Stimulated activated CD8-positive, alpha-beta memory T cell treated with anti-CD3 and anti-CD28 coated beads, Interleukin-4, amount 100 ng/mL, for 24 hours (primary cell): ENCODE measurements at places on chromosomes 3 and 15.
A peak's percentile ranks its signal among the peaks of the same experiment; 100 is the strongest.

DNA sequence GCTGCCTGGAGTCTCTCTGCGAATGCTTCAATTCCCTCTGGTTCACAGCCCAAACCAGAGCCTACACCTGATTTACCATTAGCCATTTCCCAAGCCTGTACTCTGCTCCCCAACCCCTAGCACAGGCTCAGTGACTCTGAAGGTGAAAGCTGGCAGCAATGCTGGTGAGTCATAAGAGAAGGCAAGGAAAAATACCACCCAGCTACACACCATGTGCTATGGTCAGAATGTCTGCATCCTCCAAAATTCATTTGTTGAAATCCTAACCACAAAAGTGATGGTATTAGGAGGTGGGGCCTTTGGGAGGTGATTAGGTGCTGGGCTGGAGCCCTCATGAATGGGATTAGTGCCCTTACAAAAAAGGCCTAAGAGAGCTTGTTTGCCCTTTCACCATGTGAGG lies 117.1 kb upstream of the TJP1 start:
- no peak for DNase-seq

DNA sequence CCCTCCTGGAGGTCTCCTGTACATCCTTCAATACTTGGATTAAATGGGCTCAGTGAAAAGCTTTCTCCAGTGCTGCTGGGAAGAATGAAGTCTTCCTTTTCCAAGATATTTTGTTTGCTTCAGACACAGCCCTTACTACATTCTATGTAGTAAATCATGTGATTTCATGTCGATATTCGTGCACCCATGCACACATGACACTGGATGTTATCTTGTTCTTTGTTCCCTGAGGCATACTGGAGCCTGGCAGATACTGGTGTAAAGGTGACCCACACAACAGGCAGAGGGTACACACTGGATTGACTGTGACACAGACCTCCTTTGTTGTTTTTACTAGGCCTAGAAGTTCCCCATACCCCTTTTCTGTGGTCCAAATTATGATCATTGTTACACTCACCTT lies 40.3 kb upstream of the ATP2C1 start:
- no peak for DNase-seq

GRCh38 chr3:49616061-49616460 lies 58.1 kb upstream of the APEH start:
- DNase-seq = no peak

GRCh38 chr3:141249041-141249440 lies 17.4 kb downstream of the PXYLP1 start:
- DNase-seq = no peak

DNA sequence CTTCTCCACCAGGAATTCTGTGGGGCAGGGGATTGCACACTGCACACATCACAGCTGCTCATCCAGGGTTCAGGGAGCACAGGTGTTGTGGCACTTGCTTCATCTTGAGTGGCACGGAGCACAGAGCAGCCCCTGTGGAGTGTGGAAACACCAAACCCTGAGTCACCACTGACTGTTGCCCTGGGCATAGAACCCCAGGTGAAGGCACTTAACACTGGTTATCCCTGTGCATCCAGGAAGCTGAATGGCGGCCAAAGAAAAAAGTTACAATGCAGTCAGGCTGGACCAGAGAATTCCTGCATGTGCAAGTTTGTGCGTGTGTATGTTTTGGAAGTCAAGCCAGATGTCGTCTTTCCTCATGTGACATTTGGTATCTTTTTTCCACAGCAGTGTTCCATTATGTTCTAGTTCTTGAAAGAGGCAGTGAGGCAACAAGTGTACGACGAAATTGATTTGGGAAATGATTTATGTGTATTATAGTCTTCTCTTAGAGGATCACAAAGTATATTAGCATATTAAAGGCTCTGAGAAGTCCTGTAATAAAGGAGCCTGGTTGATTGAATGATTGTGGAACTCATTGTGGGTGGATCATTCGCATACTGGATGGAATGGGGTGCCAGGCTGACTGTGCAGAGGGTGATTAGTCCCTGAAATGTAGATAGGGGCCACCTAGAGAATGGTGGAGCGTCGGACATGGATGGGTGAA lies 292.3 kb downstream of the TLE3 start:
- no peak for DNase-seq

DNA sequence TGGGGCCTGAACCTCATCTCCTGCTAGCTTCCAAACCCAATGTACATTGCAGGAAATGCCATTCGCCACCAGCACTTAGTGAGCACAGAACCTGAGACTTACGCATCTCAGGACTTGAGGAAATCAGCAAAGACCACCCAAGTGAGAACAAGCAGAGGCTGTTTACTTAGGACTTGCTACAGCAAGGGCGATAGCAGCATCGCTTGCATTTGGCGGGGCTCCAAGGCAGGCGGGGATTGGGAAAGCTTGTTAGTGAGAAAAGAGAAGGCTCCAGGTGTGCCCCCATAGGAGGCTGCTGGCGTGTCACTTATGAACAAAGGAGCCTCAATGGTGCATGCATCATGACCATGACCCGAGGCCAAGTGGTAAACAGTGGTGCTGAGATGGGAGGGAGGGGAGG lies 19.7 kb downstream of the SLC6A20 start:
- no peak for DNase-seq

- DNase-seq = no peak
Measured at GRCh38 chr3:143901105-143901504, 52.8 kb upstream of the SLC9A9 start.

DNA sequence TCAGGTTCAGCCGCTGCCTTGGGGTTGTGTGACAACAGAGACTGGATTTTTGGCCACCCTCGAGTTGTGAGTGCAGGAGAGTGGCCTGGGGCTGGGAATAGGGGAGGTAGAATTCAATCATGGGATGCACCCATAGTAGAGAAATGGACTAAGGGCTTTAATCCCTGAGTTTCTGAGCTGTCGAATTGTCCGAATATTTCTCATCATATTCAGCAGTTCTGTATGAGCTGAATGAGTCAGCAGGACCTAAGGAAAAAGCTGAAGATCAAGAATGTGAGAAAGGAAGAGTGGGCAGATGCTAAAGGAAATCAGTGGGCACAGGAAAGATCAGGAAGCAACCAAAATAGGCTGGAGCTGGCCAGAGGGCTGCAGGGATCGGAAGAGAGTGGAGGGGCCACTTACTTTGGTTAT lies 44.4 kb upstream of the SACM1L start:
- DNase-seq = no peak

GRCh38 chr15:89321521-89322410 lies 12.9 kb downstream of the POLG start:
- DNase-seq = no peak

- no peak for DNase-seq
Measured at GRCh38 chr15:67107014-67107812, 41.8 kb downstream of the SMAD3 start.

GRCh38 chr3:5314897-5315296 lies 127.4 kb downstream of the EDEM1 start:
- DNase-seq = no peak

DNA sequence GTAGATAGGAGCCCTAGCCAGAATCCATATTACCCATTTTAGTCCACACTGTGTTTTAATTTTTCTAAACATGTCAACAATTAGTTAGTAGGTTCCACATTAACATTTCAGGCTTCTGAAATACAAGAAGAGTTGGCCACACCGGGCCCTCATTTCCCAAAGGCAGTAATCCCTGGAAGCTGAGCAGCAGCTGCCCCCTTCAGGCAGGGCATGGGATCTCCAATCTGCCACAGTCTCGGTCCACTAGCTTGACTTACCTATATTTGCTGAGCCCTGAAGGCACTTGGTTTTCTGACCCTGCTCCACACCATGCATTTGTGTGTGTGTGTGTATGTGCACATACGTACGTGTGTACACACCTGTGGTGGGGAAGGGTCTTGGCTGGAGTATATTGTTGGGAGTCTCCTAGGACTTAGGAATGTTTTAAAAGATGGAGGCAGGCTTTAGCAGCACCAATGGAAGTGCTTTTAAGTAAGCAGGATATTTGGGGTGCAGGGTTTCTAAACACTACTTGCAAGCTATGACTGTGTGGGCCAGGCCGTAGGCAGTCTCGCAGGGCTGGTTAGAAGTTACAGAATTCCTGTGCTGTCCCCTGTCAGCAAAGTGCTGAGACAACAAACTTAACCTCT lies 71.2 kb upstream of the SOX14 start:
- DNase-seq = no peak

- DNase-seq = no peak
Measured at GRCh38 chr3:2579206-2579605, 480.5 kb downstream of the CNTN4 start.

DNA sequence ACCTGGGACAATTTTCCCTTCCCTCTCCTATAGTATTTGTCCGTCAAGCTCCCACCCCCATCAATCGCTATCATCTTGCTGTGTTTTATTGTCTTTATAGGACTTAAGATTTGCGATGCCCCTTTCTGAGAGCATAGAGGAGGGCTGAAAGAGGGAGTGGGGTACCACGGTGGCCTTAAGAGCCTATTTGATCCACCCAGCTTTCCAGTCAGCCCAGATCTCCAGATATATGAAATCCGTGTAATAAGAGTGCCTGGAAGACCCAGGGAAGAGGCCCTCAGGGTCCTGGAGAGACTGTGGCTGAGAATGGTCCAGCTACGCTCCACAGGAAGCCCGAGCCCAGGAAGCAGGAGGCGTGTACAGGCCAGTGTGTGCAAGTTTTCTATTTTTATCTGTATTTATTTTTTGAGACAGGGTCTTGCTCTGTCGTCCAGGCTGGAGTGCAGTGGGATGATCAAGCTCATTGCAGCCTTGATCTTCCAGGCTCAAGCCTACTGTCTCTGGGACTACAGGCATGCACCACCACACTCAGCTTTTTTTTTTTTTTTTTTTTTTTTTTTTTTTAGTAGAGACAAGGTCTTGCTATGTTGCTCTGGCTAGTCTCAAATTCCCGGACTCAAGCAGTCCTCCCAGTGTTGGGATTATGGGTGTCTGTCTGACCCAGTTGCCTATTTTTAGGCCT lies 964 bp upstream of the NCKIPSD start:
- no peak for DNase-seq

DNA sequence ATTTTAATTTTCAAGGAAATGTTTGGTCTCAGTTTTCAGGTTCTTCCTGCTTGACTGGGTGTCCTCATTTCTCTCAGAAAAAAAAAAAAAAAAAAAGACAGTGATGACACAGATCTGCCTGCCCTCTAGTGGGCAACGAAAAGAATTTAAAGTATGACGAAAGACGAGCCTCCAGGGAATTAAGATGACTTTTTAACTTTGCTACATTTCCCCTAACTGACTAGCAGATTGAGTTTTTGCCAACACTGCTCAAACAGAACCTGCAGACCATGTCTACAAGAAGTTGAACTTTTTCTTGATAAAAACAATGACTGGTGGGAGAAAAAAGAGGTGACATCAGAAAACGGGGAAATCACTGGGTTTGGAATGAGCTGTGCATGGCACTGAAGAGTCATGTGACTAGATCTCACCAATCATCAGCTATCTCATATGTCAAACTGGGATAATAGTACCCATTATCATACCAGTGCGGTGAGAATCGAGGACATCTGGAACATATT lies 40.8 kb downstream of the EOMES start:
- DNase-seq = peak; percentile 9

GRCh38 chr3:88267847-88268246 lies 118.1 kb downstream of the C3orf38 start:
- DNase-seq = no peak

DNA sequence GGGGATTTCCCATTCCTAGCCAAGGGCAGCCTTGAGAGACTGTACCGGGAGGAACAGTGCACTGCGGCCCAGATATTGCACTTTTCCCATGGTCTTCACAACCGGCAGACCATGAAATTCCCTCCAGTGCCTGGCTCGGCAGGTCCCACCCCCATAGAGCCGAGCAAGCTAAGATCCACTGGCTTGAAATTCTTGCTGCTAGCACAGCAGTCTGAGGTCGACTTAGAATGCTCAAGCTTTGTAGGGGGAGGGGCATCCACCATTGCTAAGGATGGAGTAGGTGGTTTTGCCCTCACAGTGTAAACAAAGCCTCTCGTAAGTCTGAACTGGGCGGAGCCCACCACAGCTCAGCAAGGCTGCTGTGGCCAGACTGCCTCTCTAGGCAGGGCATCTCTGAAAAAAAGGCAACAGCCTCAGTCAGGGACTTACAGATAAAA lies 156.3 kb downstream of the FRMD5 start:
- no peak for DNase-seq

- no peak for DNase-seq
Measured at GRCh38 chr3:150874666-150875219, 30.5 kb downstream of the MINDY4B start.

DNA sequence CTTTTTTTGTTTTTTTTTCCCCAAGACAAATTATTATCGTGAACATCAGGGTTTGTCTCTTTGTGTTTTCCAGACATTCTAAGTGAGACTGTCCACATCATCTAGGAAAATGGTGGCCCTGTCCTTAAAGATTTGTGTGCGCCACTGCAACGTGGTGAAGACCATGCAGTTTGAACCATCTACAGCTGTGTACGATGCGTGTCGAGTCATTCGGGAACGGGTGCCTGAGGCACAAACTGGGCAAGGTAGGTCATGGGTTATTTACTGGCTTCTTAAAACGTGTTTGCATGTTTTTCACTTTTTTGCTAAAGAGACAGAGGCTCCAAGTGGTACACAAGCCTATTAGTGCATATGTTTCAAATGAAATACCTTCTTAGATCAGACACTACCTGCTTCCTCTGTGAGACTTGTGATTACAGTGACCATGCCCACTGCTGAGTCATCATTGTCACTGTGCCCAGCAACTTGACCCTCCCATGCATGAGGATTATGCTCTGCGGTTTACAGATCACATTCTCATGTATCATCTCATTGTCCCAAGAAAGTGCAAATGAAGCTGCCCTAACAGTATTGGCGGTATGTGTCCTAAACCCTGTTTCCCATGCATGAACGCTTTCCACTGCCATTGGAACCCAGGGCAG lies 395.2 kb upstream of the TPM1 start:
- no peak for DNase-seq

GRCh38 chr3:169640467-169641148 lies 22.9 kb downstream of the MECOM start:
- no peak for DNase-seq

DNA sequence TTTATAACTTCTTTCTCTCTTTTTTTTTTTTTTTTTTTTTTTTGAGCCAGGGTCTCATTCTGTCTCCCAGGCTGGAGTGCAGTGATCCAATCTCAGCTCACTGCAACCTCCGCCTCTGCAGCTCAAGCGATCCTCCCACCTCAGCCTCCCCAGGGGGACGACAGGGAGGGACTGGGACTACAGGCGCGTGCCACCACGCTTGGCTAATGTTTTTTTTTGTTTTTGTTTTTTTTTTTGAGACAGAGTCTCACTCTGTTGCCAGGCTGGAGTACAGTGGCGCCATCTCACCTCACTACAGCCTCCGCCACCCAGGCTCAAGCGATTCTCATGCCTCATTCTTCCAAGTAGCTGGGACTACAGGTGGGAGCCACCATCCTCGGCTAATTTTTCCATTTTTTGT lies 17.7 kb upstream of the PRKCI start:
- DNase-seq = no peak

- DNase-seq = no peak
Measured at GRCh38 chr15:31828594-31828993, 201.7 kb upstream of the CHRNA7 start.
